ENCODE measurements at places on chromosomes 16 and 17. TPM values are rescaled to one million over a fixed set of nuclear protein-coding genes. Genes with fewer than 3 reads are reported as not detected.

GRCh38 chr17:79814127-79814973 is 17.5 kb upstream of the CBX8 start:
- peak; percentile 78 for DNase-seq

- DNase-seq, result no peak
Observed at GRCh38 chr17:70544317-70544716, 375.0 kb downstream of the KCNJ2 start.

DNA sequence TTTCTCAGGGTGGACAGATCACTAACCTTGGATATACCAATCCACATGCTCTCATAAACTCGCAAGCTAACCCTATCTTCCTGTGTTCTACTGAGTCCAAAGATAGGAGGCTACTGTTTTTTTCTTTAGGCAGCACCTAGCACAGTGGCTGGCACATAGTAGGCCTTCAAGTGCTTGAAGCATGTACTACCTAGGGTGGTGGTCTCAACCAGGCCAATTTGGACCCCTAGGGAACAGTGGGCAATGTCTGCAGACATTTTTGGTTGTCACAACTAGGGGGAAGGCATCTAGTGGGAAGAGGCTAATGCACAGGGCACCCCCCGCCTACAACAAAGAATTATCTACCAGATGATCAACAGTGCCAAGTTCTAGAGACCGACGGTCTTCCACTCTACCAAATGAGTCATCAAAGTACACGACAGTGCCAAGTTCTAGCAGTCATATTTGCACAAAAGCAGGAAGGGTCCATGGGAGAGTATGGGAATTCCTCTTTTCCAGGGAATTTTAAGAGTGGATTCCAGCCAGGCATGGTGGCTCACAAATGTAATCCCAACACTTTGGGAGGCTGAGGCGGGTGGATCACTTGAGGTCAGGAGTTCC is 390.3 kb downstream of the SLC39A11 start:
- DNase-seq, result no peak

DNA sequence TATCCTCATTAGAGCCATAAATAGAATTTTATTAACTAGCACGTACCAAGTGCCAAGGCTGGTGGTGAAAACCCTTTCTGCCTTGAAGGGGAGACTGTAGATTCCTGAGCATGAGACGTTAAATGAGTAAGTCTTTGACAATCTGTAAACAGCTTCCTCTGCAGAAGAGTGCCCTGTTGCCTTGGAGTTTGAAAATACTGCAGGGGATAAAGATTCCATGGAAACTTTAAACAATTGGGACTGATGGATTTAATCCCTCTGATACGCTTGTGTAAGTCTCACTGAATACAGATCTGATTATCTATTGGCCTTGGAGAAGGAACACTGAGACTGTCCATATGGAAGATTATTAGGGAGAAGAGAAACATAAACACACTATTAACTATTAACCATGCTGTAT is 1053.4 kb upstream of the RBFOX1 start:
- DNase-seq, result no peak

OR1F1 gene
- total RNA-seq, result not detected

DNA sequence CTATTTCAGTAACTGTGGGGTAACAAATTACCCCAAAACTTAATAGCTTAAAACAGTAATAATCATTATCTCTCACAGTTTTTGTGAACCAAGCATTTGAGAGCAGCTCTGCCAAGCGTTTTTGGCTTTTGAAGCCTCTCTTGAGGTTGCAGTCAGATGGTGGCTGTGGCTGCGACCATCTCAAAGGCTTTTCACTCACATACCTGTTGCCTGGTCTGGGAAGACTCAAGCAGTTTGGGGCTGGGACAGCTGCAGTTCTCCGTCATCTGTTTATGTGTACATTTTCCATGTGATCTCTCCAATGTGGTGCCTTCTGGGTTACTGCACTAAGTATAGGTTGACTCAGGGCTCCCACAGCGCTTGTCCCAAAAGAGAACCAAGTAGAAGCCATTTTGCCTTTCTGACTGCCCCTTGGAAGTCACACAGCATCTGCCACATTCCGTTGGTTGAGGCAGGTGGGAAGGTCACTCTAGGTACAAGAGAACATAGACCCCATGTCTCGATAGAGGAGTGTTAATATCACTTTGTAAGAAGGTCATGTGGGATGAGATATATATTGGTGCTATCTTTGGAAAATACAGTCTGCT is 49.6 kb downstream of the LDHD start:
- DNase-seq, result no peak

- DNase-seq, result peak; percentile 84
Observed at GRCh38 chr16:48687421-48688038, 77.5 kb upstream of the N4BP1 start.

GRCh38 chr16:57619606-57620334 is 8.7 kb upstream of the ADGRG1 start:
- peak; percentile 94 for DNase-seq

- DNase-seq, result peak; percentile 90
Observed at GRCh38 chr17:76736349-76737081, 616 bp downstream of the SRSF2 start.

- DNase-seq, result peak; percentile 84
Observed at GRCh38 chr17:2814481-2815341, 18.5 kb downstream of the RAP1GAP2 start.

DNA sequence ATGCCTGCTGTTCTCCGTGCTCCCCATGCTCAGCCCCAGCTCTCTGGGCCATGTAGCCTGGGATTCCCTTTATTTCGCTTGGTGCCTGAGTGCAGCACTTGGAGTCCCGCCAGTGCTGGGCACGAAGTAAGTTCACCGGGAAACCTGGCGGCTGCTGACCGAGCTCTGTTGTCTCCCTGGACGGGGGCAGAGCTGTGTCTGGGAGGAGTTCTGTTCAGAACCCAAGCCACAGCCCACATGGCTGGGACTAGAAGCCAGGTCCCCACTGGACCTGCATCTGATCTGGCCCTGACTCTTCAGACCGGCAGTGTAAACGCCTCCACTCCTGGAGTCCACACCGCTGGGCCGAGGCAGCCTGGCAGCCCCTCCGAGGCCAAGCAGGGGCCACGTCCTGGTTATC is 37.5 kb upstream of the CIBAR2 start:
- DNase-seq, result no peak

KRTAP4-11 gene
- total RNA-seq, result not detected

ACSM3 gene
- 31.5 TPM for total RNA-seq

GRCh38 chr17:75047398-75048098 is 523 bp downstream of the KCTD2 start:
- DNase-seq, result peak; percentile 64

DNA sequence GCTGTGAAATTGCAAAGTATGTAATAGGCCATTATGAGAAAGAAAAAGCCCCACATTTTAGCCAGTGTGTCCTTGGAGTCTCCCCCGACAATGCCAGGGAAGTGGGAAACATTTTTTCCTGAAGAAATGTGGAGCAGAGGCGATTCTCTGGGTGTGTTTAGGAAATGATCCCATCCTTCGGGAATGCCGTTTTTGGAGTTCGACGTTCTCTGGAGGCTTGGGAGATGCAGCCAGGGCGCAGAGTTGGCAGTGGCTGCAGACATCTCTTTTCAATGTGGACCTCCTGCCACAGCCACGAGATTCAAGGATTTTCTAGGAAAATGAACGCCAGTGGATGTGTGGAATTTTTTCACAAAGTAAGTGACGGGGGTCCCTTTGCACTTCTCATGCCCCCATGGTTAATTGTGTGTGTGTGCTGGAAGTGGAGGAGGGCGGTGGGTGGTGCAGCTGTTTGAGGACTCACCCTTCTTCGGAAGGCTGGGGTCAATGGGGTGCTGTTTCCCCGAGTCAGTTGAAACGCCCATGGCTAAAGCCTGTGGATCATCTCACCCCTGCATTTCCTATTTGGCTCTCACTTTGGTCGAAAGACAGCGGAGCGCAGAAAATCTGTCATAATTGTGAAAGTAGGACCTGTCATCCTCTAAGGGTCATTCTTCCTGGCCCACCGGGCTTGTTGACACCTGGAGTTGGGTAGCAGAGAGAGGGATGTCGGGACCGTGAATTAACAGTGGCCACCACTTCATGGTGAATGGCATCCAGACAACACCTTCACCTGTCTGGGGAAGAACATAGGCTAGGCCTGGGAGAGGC is 73.2 kb downstream of the CMIP start:
- no peak for DNase-seq

GRCh38 chr16:84557504-84557903 is 53.0 kb upstream of the MEAK7 start:
- DNase-seq, result no peak

- DNase-seq, result no peak
Observed at GRCh38 chr16:69179328-69180010, 7.5 kb upstream of the SNTB2 start.

LITAFD gene
- total RNA-seq, result not detected

STUB1 gene
- 92.9 TPM for total RNA-seq

- no peak for DNase-seq
Observed at GRCh38 chr16:58218786-58219185, 20.9 kb upstream of the CSNK2A2 start.

ACAP1 gene
- 26.0 TPM for total RNA-seq

- DNase-seq, result no peak
Observed at GRCh38 chr16:48492133-48492532, 106.9 kb upstream of the SIAH1 start.

- DNase-seq, result no peak
Observed at GRCh38 chr16:60230666-60231065, 1496.5 kb upstream of the GOT2 start.

- peak; percentile 78 for DNase-seq
Observed at GRCh38 chr16:15427648-15428239, 6.6 kb upstream of the BMERB1 start.

KCNJ16 gene
- total RNA-seq, result 281 TPM

DNA sequence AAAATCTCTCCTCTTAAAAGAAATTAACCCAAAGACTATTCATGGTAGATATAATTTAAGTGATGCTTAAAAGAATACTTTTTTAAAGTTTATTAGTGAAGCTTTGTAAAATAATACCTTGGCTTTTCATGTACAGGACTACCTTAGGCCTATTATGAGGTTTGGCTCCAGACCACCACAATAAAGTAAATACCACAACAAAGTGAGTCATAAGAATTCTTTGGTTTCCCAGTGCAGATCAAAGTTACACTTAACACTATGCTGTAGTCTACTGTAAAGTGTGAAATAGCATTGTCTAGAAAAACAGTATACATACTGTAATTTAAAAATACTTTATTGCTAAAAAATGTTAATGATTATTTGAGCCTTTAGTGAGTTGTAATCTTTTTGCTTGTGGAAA is 31.7 kb downstream of the CLTC start:
- no peak for DNase-seq

DNA sequence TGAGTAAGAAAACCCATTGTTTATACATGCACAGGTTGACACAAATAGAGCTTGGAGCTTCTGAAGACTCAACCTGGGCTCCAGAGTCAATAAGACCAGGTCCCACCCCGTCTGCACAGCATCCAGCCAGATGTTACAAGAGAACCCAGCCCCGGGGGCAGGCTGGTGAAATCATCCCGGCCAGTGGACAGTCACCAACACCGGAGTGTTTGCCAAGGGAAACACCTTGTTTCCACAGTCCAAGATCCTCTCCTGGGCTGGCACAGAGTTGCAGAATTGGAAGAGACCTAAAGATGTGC is 90.3 kb downstream of the RAB11FIP4 start:
- DNase-seq, result no peak

DNA sequence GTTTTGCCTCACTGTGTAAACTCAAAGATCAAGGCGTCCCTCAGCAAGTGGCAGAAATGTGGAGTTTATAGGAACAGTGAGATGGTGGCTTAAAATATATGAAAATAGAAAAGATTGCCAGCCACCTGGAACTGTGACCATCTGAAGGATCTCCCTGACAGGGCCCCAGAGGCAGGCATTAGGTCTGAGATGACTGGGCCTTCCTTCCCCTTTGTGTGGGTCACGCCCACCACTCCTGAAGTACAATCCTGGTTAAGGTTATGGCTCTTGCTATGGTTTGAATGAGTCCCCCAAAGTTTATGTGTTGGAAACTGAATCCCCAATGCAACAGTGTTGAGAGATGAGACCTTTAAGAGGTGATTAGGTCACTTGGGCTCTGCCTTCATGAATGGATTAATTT is 6.4 kb downstream of the ST6GALNAC2 start:
- DNase-seq, result no peak

SNRNP25 gene
- total RNA-seq, result 14.7 TPM

SLFN14 gene
- 0.09 TPM for total RNA-seq

DNA sequence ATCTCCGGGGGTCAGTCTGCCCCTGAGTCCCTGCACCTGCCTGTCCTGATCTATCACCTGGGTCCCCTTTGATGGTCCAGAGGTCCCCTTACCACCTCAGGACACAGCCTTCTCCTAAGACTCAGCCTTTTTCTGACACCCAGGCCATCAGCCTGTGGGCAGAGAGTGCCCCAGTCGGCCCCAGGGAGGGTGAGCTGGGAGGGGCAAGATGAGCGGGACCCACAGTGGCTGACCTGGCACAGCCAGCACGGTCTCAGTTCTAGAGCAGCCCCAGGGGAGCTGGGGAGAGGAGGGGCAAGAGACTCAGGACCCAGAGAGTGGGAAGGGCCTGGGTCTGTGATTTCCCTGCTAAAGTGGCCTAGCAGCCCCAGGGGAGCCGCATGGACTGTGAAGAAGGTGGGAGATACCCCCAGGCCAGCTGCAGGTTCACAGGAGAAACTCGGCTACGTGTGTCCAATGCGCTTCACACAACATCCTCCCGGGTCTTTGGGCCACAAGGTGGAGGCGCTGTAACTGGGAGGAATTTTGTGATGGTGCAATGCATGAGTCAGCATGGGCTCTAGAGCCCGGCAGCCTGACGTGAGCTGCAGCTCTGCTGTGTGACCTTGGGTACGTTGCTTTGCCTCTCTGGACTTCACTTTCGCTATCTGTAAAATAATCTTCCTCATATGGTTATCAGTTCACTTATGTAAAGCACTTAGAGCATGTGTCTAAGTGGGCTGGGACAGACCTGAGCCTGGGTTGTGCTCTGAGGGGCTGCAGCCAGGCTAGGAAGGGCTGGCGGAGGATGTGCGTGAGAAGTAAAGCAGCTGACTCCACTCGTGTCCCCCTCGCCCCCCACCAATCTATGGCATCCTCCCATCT is 67.2 kb upstream of the LHX1 start:
- DNase-seq, result peak; percentile 43

DNA sequence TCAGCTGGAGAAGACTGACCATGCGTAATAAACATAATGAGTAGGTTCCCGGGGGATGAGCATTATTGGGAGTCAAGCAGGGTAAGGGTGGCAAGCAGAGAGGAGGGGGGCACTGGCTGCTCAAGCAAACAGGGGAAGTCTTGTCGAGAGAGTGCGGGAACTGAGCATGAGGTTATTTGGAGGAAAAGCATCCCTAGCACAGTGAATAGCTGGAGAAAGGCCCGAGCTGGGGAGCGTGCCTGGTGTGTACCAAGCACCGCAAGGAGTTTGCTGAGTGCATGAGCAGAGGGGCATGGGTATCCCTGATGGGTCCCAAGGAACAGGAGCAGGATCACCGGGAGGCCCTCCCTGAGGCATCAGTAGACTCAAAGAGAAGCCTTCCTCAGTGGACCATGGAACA is 17.2 kb downstream of the CYTH1 start:
- no peak for DNase-seq

Measured in kidney (tissue), 22 donors.